Diencephalon (tissue), 1 donor: ENCODE measurements at places on chromosomes 1 and 21. TPM values are rescaled to one million over a fixed set of nuclear protein-coding genes. Genes with fewer than 3 reads are reported as not detected.

CYP4Z1 gene
- total RNA-seq, result 0.92 TPM

ERG gene
- 2.5 TPM for total RNA-seq

NHLH1 gene
- 0.23 TPM for total RNA-seq

ANKRD65 gene
- 1.6 TPM for total RNA-seq

NR5A2 gene
- total RNA-seq, result 0.69 TPM

NR0B2 gene
- total RNA-seq, result not detected

IL20 gene
- not detected for total RNA-seq

ZNF687 gene
- 9.7 TPM for total RNA-seq

FAM163A gene
- 1.6 TPM for total RNA-seq

SCMH1 gene
- 48.7 TPM for total RNA-seq

TMPRSS3 gene
- 0.23 TPM for total RNA-seq

CELA2B gene
- total RNA-seq, result not detected
